Pancreas (tissue), 10 donors: ENCODE measurements at places on chromosomes 1 and 21.
A peak's percentile ranks its signal among the peaks of the same experiment; 100 is the strongest.

DNA sequence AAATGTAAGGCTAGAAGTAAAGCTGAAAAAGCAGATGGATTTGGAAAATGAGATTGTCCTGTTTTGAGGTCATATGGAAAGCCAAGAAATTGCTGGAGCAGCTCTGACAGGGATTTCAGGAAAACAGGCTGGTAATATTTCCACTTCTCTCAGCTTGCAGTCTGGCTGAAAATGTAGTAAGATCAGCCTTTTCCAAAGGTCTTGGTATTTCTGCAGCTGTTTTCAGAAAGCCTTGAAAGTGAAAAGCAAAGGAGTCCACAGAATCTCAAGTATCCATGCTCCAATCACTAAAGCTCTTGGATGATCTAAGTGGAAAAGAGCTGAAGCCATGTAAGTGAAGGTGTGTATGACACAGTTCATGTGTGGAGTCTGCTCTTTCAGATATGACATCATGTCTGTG lies 41.6 kb upstream of the APOBEC4 start:
- H3K4me1 ChIP-seq = no peaks in the 10 kb centered on the region
- H3K36me3 ChIP-seq = no peaks in the 10 kb centered on the region
- no peak overlapping the region for H3K4me3 ChIP-seq
- H3K27me3 ChIP-seq = no peaks in the 10 kb centered on the region
- no peak for DNase-seq

DNA sequence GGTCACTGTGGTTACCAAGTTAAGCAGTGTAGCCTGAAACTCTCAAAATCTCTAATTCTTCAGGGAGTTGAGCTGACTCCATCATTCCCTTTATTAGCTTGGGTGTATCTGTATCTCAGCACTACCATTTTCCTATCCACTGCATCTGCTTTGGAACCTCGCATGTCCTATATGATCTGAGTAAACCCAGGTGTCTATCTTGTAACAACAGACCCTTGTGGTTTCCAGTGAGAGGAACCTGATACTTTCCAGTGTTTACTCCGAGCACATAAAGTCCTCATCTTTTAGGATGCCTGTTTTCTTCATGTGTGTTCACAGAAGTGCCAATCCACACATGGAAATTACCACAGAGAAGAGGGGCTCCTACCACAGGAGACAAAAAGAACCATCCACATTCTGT lies 650.4 kb downstream of the LMO4 start:
- no peaks in the 10 kb centered on the region for H3K27me3 ChIP-seq
- H3K36me3 ChIP-seq = no peaks in the 10 kb centered on the region
- H3K4me3 ChIP-seq = no peak overlapping the region
- no peaks in the 10 kb centered on the region for H3K4me1 ChIP-seq
- H3K27ac ChIP-seq = no peak overlapping the region

GRCh38 chr1:204377800-204378668 lies 18.3 kb upstream of the PLEKHA6 start:
- peaks cover 17% of the 10 kb centered on the region for H3K4me1 ChIP-seq
- peak overlapping the region; percentile 77 for H3K27ac ChIP-seq
- H3K36me3 ChIP-seq = no peaks in the 10 kb centered on the region
- peak; percentile 56 for DNase-seq
- H3K27me3 ChIP-seq = no peaks in the 10 kb centered on the region

DNA sequence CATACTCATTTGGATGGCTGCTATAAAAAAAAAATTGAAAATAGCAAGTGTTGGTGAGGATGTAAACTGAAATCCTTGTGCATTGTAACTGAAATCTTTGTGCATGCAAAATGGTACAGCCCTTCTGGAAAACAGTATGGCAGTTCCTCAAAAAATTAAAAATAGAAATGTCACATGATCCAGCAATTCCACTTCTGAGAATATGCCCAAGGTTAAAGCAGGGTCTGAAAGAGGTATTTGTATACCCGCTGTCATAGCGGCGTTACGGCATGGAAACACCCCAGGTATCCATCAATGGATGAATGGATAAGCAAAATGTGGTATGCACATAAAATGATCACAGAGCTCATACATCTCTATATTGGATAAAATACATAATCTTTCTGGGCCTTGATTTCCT lies 116.7 kb downstream of the RUSC1 start:
- H3K4me3 ChIP-seq = no peak overlapping the region
- H3K27me3 ChIP-seq = no peaks in the 10 kb centered on the region
- no peak overlapping the region for H3K27ac ChIP-seq
- no peaks in the 10 kb centered on the region for H3K36me3 ChIP-seq

DNA sequence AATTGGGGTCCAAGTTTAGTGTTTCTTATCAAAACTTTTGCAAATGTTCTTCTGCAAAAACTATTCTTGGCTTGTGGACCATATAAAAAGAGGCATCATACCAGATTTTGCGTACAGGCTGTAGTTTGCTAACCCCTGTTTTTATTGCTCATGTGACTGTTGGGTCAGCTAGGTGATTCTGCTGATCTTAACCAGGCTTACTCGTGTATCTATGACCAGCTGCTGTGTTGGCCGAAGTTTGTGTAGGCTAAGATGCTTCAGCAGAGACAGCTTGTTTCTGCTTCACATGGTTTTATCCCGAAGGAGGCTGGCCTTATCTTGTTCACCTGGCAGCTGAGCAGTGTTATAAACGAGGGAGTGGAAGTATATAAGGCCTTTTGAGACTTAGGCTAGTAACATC lies 38.2 kb downstream of the POU2F1 start:
- DNase-seq = no peak
- H3K4me1 ChIP-seq = no peaks in the 10 kb centered on the region
- H3K27ac ChIP-seq = no peak overlapping the region
- no peak overlapping the region for H3K4me3 ChIP-seq

GRCh38 chr1:46519209-46519608 lies 29.6 kb downstream of the DMBX1 start:
- no peaks in the 10 kb centered on the region for H3K27me3 ChIP-seq
- no peak overlapping the region for H3K27ac ChIP-seq
- H3K4me3 ChIP-seq = no peak overlapping the region
- DNase-seq = no peak

DNA sequence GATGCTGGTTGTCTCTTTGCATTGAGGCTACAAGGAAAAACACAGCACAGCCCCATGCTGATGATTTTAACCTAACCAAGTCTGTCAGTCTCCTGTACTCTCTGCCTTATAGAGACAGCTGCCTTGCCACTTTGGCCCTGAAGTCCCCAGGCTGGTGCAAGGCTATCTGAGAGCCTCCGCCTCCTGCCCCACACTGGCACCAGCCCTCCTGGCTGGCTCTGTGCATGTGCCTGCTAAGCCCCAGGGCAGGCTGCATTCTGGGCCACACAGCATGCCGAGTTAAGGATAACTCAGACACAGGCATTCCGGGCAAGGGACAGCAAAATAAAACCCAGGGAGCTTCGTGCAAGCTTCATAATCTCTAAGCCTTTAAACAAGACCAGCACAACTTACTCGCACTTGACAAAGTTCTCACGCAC lies 910 bp downstream of the RUNX1 start:
- no peak for DNase-seq
- no peaks in the 10 kb centered on the region for H3K27me3 ChIP-seq
- peak overlapping the region; percentile 46 for H3K27ac ChIP-seq
- no peaks in the 10 kb centered on the region for H3K36me3 ChIP-seq
- H3K4me1 ChIP-seq = no peaks in the 10 kb centered on the region

- H3K4me3 ChIP-seq = no peak overlapping the region
- no peak overlapping the region for H3K27ac ChIP-seq
- H3K27me3 ChIP-seq = no peaks in the 10 kb centered on the region
- DNase-seq = no peak
- no peaks in the 10 kb centered on the region for H3K36me3 ChIP-seq
Measured at GRCh38 chr1:61428146-61428545, 296.8 kb downstream of the TM2D1 start.

DNA sequence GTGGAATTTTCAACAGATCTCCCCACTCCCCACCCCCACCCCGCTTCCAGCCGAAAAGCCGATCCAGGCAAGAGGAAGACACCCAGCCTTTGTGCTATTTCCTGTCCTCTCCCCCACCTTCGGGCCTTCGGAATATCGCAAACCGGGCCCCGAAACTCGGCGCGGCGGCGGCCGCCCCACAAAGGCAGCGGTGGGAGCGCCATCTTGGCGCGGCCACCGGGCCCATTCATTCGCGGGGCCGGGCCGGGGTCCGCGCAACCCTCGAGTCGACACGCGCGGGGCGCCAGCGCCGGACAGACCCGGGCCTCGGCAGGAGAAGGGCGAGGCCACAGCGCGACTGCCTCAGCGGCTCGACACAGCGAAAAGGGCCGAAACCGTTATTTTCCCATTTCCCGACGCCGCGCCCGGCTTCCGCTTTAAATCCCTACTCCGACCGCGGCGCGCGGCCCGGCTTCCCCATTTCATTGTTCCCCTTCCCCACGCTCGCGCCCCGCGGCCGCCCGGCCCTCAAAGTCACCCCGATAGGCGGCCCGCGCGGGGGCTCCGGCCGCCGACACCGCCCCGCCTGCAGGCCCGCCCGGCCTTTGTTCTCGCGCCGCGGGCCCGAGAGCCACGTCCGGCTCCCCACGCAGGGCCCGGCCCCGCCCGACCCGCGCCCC lies 911 bp downstream of the GNB1 start:
- DNase-seq = peak; percentile 41
- H3K27ac ChIP-seq = peak overlapping the region; percentile 88
- peak overlapping the region; percentile 61 for H3K4me3 ChIP-seq
- no peaks in the 10 kb centered on the region for H3K36me3 ChIP-seq

DNA sequence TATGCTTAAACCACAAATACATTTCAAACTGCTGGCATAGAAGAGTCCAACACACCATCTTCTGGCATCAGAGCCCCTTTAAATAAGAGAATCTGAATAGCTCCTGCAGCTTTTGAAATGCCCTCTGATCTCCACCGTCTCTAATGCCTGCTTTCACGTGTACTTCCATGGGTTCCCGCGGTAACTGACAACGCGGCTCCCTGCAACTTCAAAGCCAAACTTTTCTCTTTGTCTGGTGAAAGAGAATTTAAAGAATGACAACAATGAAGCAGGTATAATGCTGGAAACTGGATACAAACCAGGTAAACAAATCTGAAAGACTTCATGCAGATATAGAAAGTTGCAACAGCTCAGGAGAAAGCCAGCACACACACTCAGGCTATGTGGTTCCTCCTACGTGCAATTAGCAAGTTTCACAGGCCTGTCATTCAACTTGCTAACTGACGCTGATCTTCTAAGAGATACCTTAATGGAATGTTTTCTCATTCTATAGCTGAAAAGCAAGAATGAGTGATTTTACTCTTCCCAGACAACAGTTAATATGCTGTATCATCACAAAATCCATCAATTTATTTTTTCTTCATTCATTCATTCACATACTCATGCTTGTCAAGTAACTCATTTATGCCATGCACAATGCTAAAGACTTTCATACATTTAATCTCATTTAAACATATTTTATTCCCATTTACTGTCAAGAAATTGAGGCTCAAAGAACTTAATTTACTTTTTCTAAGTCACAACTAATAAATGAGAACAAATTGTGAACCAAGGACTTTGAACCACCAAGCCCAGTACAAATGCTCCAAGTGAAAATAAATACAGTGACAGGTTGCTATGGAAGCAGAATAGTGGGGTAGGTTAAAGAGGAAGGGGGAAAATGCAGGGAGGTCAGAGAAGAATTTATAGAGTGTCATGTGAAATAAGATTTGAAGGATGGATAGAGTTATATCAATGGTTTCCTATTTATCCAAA lies 202.7 kb upstream of the SNX7 start:
- no peaks in the 10 kb centered on the region for H3K27me3 ChIP-seq
- no peak overlapping the region for H3K27ac ChIP-seq
- no peaks in the 10 kb centered on the region for H3K4me1 ChIP-seq
- no peak overlapping the region for H3K4me3 ChIP-seq

DNA sequence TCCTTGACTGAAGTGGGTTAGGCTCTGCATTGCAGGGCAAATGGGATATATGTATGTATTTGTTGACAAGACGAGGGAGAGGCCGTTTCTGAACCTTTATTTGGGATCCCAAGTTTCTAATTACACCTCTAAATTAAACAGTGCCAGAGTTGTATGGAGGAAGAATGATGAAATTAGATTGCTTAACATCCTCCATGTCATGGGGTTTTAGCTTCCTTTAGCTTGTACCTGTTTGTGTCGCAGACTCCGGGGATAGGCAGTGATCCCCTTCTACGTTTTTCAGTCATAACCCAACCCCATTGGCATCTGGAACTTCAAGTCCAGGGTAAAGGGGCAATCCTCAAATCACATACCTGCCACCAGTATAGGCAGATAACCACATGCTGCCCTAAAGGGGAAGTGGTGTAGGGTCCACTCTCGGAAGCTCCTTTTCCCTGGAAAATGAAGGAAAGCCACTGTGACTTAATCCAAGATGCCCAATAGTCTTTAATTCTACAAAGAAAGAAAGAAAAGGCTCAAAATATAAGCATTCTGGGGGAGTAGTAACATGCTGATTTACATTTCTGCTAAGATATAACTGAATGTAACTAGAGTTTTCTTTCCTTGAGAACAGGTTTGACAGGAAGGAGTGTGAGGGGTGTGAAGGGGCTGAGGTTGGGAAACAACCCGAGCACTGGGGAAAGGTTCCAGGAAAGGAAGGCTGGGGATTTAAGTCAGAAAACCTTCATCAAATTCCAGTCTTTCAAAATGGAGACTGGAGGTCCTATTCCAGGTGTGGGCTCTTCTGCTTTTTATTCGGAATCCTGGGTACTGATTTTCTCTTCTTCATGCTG lies 77.6 kb downstream of the RGL1 start:
- DNase-seq = no peak
- H3K27me3 ChIP-seq = no peaks in the 10 kb centered on the region
- no peaks in the 10 kb centered on the region for H3K36me3 ChIP-seq
- H3K4me1 ChIP-seq = peaks cover 4% of the 10 kb centered on the region

DNA sequence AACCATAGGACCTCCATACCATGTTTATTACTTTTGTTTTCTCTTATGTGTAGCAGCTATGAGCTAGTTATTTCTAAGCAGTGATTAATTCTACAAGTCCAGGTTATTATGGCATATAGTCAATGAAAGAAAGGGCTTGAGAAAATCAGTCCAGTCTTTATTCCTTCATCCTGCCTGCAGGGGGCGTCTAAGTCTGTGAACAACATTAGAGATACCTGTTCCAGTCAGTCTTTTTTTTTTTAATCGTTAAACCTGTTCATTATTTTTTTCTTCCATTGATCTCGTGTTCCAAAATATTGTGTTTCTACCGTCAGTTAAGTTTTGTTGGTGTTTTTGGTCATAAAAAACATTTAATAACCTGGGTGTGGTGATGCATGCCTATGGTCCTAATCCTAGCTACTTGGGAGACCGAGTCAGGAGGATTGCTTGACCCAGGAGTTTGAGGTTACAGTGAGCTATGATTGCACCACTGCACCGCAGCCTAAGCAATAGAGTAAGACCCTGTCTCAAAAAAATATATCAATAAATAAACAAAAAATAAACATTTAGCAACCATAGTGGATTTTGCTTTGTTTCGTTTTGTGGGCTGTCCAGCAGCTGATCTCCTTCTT lies 29.4 kb upstream of the CD2 start:
- DNase-seq = peak; percentile 65
- H3K36me3 ChIP-seq = no peaks in the 10 kb centered on the region
- H3K27ac ChIP-seq = no peak overlapping the region
- no peaks in the 10 kb centered on the region for H3K4me1 ChIP-seq
- H3K4me3 ChIP-seq = no peak overlapping the region

GRCh38 chr21:39696618-39697017 lies 48.4 kb upstream of the IGSF5 start:
- H3K4me3 ChIP-seq = no peak overlapping the region
- H3K36me3 ChIP-seq = no peaks in the 10 kb centered on the region
- H3K27ac ChIP-seq = no peak overlapping the region
- no peaks in the 10 kb centered on the region for H3K27me3 ChIP-seq
- DNase-seq = peak; percentile 81
